Stimulated activated CD4-positive, alpha-beta T cell treated with anti-CD3 and anti-CD28 coated beads, Interleukin-1b, Interleukin-23, amount 100 ng/mL, for 4 hours (primary cell): ENCODE measurements at places on chromosomes 13 and 19.

- no peak for DNase-seq
Measured at GRCh38 chr13:20702530-20702914, 977 bp upstream of the IL17D start.

GRCh38 chr13:22210134-22210930, 539.5 kb downstream of the FGF9 start:
- DNase-seq = no peak

DNA sequence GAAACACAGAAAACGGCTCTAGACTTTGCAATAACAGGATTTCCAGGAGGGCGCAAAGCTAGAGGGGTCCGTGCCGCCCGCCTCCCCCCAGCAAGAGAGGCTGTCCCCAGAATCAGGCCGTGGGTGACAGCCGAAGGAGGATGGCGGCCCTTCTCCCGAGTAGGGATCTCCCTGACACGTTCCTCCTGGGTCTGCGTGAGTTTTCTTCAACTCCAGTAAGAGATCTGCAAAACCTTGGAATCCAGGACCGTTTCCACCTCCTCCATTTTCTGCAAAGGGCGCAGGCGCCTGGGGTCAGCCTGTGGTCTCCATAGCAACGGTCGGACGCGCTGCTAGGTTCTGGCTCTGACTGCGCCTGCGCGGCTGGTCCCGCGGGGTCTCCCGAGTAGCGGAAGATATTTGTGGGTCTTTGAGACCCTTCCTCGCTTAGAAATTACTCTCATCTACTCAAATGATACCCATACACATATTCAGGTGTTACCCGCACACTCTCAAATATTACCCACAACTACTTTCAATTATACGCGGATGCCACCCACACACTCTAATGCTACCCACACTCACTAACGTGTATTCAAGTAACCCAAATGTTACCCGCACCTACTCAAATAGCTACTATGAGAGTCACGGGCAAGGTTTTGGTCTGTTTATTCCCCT, 2.1 kb downstream of the PNMA8C start:
- peak; percentile 15 for DNase-seq

GRCh38 chr13:26300140-26300539, 46.2 kb downstream of the CDK8 start:
- no peak for DNase-seq

GRCh38 chr13:74046431-74046830, 87.8 kb downstream of the KLF12 start:
- no peak for DNase-seq

DNA sequence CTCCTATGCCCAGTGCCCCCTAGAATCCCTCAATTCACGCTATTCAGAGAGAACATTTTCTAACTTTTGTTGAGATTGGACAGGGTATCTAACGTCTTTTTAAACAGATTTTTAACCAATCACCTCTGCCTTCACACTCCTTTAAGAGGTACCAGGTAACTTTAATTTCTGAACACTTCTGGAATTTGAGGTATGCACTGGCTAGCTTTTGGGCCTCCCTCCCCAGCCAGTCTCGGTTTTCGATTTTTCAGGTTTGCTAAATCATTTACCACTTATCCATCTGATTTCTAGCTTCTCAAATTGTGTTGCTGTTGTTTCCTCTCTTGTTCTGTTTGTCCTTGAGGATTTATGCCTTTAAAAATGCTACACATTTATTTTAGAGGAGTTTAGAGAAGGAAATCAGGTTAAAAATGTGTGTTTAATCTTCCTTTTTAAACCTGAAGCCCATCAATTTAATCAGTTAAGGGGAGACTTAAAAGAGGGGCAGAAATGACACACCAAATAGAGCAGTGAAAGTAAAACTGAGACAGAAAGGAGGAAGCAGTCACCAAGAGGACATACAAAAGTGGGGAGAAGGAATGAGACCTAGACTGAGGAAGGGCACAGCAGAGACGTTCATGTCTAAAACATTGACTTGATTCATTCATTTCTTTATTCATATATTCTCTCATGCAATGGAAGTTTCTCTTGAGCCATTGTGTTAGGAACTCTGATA, 139.6 kb upstream of the HTR2A start:
- no peak for DNase-seq

- DNase-seq = peak; percentile 34
Measured at GRCh38 chr19:15378534-15379082, 979 bp downstream of the AKAP8 start.

DNA sequence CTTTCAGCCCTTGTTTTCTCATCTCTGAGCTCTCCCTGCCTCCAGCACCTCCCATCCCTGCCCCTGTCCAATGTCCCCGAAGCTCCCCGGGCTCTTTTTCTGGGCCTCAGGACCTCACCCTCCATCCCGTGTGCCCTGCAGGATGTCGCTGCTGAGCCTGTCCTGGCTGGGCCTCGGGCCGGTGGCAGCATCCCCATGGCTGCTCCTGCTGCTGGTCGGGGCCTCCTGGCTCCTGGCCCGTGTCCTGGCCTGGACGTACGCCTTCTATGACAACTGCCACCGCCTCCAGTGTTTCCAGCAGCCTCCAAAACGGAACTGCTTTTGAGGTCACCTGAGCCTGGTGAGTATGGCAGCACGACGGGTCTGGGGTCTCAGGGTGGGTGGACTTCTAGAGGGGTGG, 51.1 kb upstream of the CYP4F8 start:
- DNase-seq = no peak

DNA sequence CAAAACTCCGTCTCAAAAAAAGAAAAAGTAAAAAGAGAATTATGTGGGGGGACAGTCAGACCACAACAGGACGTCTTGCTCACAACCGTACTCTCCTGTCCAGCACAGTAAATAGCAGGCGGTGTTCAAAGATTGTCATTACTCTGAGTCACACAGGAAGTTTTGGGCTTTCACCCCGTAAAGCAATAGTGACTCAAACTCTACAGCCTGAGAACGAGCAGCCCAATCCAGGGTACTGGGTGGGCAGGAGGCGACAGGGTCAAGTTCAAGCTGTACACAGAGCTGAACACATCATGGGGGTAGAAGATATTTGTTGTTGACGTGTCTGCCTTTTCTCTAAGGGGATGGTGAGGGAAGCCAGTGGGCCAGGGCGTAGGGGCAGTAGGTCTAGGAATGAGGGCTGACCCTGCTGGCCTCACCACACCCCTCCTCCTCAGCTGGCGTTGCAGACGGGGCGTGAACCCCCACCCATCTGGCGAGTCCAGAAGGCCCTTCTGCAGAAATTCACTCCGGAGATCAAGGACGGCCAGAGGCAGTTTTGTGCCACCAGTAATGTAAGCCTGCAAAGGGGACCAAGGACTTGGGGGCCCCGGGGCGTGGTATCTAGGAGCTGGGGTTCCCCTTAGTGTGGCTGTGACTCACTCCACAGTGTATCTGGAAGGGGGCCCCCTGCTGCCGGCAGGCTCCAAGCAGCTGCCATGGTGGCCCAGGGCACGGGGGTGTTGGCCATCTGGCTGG, 23.3 kb downstream of the PRR12 start:
- DNase-seq = no peak

DNA sequence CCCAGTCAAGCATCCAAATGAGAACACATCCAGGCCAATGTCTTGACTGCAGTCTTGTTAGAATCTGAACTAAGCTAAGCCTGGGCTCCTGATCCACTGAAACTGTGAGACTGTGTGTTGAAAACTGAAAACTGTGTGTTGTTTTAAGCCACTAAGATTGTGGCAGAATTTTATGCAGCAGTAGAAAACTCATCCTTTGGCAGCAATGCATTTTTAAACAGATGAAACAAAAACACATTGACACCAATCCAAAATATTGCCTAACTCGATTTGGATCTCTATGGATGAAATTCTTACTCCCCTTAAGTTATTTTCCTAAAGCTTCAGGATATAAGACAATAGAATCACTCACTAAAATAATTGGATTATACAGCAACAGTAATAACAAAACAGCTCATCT, 202.3 kb upstream of the KLF12 start:
- no peak for DNase-seq

DNA sequence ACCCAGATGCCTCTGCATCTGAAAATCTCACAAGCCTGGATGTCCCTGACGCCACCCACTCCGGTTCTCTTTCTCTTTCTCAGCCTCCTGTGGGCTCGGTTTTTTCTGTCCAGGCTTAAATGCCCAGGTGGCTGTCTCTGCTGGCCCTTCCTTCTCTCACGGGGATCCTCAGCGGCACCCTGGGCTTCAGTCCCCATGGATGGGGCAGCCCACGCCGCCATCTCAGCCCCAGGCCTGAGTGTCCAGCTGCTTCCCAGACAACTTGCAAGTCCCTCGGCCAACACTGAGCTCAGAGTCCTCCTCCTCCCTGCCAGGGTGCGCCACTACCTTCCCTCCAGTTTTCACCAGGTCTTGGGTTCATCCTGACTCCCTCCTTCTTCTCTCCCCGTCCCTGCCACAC, 6.4 kb downstream of the FBN3 start:
- no peak for DNase-seq
